ENCODE measurements at places on chromosomes 1 and 21. TPM values are rescaled to one million over a fixed set of nuclear protein-coding genes. Genes with fewer than 3 reads are reported as not detected.

DNA sequence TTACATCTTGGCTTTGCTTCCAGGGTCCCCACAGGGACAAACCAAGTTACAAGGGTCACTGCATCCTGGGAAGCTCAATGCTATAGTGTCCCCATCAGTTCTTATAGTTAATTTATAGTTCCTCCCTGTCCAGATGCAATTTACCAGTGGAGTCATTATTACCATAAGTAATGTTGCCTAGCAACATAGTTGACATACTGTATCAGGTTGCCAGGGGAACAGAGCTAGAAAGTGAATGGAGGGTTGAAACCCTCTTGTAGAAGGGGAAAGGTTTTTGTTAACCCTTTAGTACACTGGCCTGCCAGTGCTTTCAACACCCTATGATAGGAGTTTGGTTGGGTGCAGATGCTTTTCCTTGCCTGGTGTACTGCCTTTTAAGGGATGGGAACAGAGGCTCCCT is 34.3 kb upstream of the TTC4 start:
- no peak for DNase-seq

DNA sequence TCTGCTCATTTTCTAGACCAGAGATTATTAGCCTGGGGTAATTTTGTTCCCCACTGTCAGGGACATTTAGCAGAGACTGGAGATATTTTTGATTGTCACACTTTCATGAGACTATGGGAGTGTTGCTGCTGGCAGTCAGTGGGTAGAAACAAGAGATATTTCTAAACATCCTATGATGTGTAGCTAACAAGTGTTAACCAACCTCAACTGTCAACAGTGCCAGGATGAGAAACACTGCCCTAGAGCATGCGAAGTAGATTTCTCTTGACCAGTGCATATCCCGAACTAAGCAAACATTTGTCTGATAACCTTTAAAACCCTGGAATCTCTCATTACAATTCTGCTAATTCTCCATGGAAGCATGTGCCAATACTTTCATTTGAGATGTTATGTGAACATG is 607.4 kb upstream of the TMPRSS15 start:
- no peak for DNase-seq

DNA sequence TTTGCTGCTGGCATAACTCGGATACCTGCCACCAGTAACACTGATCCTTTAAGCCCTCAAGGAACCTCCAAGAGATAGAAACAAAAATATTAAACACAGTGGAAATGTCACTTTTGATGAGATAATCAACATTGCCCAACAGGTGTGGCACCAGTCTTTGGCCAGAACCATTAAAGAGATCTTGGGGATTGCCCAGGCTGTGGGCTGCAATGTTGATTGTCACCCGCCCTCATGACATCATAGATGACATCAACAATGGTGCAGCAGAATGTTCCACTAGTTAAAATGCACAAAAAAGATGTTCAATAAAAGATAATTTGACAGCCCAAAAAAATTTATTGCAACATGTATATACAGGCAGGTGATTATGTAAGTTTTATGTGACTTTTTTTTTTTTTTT is 20.2 kb upstream of the ZMYM1 start:
- no peak for DNase-seq

DNA sequence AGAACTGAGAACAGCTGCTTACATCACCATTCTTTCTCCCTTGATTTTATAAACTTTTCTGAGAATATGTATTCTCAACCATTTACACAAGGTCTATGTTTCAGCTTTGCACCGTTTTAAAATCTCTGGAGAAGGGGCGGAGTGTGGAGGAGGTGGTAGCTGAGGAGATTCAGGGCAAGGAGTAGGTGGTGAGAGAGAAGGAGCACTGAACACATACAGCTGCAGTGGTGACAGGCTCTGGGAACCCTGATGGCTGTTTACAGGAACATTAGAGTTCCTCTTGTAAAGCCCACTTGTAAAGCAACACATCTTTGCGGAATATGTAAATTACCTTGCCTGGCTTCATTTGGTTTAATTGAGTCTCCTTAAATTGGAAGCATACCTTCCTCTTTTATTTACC is 89.7 kb downstream of the SMYD2 start:
- no peak for DNase-seq

- DNase-seq: no peak
Observed at GRCh38 chr1:45968941-45969666, 163.3 kb downstream of the PIK3R3 start.

The PGM1 gene
- 12.6 TPM for total RNA-seq

- no peak for DNase-seq
Observed at GRCh38 chr1:200909071-200909470, 14.4 kb downstream of the INAVA start.

DNA sequence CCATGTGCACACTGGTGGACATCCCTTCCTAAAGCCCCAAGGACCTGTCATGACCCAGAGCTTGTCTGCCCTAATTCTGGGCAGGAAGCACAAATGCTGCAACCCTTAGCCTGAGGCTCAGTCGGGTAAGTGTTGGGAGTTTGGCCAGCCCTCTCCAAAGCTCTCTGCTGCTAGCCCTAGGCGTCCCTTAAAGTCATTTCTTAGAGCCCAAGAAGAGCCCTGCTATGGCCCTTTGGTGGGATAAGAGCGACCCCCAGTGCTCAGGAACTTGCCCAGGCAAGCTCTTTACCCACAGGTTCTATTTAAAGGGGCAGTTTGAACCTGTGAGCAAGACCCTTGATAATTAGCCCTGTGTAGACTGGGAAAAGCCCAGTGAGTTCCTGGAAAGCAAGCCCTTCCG is 356.8 kb downstream of the RRAGC start:
- DNase-seq: no peak

The OR2T33 gene
- not detected for total RNA-seq

Measured in CD4-positive, CD25-positive, alpha-beta regulatory T cell (primary cell).